ENCODE measurements at places on chromosomes 11 and 22. TPM values are rescaled to one million over a fixed set of nuclear protein-coding genes. Genes with fewer than 3 reads are reported as not detected.

The PVALB gene
- polyA plus RNA-seq: 0.31 TPM

The FGF3 gene
- polyA plus RNA-seq: not detected

DNA sequence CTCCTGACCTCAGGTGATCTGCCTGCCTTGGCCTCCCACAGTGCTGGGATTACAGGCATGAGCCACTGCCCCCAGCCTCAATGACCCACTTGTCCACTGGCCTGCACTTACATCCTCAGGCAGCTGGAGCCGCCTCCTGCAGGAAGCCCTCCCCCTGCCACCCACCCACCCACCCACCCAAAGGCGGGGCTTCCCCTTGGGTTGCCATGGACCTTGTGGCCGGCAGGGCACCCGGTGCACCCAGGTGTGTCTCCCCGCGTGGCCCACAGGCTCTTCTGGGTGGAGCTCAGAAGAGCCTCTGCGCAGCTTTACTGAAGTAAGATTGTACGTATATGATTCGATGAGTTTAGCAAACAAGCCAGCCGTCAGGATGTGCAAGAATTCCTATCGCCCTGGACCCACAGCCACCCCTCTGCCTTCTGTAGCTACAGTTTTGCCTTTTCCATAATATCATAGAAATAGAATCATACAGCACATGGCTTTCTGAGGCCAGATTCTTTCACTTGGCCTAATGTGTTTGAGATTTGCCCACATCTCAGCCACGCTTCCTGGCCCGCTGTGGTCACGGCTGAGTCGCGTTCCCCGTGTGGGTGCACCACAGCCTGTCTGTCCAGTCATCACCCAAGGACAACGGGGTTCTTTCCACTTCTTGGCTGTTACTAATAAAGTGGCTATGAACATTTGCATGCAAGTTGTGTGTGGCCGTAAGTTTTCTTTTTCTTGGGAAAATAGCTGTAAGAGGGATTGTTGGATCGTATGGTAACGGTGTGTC lies 5.3 kb upstream of the BRSK2 start:
- peaks cover 48% of the 10 kb centered on the region for H3K27me3 ChIP-seq
- no peak overlapping the region for H3K4me3 ChIP-seq
- H3K36me3 ChIP-seq: no peaks in the 10 kb centered on the region
- DNase-seq: no peak
- H3K4me1 ChIP-seq: peaks cover 9% of the 10 kb centered on the region

DNA sequence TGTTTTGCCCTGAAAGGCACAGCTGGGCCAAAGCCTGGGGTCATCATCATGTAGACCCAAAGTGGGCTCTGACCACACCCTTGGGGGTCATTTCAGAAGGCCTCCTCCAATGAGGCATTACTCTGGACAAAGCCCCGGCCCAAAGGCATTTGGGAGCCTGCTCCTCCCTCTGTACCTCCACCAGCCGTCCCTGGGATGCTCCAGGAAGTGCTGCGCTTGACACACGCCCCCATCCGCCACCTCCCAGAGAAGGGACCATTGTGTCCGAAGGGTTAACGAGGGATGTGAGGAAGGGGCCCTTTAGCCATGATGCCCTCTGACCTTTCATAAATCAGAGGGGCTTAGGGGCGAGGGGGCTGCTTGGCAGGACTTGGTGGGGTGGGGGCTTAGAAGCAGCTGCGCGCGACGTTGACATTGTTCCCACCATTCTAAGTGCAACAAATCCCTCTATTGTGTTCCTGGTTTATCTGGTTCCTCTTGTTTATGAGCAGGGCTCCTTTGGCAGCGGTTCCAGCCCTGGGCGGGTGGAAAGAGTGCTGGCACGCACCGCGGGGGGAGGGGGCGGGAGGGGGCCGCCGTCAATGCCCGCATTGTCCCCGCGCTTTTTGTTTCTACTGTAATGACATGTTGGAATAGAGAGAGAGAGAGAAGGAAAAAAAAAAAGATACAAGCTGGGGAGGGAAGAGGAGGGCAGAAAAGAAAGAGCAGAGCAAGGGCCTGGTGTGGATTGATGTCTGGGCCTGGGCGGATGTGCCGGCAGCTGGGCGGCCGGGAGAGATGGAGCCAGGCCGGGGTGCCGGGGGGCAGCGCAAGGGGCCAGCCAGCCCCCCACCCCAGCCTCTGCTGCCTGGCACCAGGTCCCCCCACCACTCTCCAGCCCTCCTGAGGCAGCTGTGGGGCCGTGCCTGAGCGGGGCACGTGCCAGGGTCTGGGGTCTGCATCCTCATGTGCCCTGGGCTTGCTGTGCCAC lies 32.1 kb upstream of the SOX10 start:
- H3K4me1 ChIP-seq: peaks cover 8% of the 10 kb centered on the region
- H3K27me3 ChIP-seq: no peaks in the 10 kb centered on the region
- no peaks in the 10 kb centered on the region for H3K36me3 ChIP-seq
- peak overlapping the region; percentile 26 for H3K27ac ChIP-seq

DNA sequence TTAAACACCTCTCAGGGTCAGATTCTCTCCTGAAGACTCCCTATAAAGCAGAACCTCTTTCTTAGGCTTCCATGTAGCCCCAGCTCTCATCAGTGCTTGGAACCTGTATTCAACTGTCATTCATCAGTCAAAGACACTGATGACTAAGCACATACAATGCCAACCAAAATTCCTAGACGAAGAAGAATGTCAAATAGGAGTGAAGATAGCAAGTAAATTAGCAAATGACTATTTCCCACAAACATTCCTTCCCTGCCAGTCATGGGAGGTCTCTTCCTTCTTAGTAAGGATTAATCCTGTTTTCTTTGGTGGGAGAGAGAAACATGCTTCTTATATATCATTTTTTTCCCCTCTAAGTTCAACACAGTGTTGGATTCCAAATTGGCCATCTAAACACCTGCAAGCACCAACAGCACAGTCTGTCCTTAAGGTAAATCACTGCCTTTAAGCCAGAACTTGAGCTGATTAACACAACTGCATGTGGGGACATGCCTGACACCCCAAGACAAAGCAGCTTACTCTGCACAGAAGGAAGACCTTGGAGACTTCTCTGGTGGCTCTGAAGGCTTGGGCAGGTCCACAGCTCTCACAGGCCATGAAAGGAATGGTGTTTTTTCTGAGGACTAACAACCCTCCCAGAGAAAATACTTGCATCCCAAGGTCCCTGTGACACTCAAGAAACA lies 47.5 kb upstream of the ME3 start:
- H3K36me3 ChIP-seq: no peaks in the 10 kb centered on the region
- H3K4me3 ChIP-seq: no peak overlapping the region
- no peaks in the 10 kb centered on the region for H3K27me3 ChIP-seq
- DNase-seq: no peak
- no peaks in the 10 kb centered on the region for H3K4me1 ChIP-seq

Measured in large intestine (tissue), 12 donors.